OCI-LY7 (cell line): ENCODE measurements at places on chromosomes 7 and 10.

DNA sequence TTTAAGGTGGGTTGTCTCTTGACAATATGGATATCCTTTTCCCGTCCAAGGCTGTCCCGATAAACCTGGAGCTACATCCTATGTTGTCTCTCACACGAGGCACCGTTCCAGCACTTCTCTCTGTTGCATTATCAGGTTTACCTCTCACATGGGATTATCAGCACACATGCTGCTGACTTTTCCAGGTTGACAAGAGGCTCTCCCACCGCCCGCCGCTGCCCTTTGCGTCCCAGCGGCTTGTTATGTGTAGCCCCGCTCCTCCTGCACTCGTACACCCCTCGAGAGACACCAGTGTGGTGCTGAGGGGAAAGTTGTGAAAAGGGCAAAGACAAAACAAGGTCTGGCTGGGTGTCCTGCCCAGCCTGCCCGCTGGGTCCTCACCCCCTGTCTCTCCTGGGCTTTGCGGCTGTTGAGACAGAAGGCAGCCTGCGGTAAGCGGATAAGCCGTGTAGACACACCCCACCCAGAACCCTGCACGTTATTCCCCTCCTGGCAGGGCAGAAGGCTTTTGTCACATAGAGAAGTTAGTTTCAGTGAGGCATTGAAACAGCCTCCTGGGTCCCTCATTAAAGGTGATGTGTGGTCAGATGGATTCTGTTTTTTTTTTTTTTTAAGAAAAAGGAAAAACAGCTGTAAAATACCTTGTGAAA is 38.7 kb downstream of the UBE3C start:
- no peak for DNase-seq

DNA sequence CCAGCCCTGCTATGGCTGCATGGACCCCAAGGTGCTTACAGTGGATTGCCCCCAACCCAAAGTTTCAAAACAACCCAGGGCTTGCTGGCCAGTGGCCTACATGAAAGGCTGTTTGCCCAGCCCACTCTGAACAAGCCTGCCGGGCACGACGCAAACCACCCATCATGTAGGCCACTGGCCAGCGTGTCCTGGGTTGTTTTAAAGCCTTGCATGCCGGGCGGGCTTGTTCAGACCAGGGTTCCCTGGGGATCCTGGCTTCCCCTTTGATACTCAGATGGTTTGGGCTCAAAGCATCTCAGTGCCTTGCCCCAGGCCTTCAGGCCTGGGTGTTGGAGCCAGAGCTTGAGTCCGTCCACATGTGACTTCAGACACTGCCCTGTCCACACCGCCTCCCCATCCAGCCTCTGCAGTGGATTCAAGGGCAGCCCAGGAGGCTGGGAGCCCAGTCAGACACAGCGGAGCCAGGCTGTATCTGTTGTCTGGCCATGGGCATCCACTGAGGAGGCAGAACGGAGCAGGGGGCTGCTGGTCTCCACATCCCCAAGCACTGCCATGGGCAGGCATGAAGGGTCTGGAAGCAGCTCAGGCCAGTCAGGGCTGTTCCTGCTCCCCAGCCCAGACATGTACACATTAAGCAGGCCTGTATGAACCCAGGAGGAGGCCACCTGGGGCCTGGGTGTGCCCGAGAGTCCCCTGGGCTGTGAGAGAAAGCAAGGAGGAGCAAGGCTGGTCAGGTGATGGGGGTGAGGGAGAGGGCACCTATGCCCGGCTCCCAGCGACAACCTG is 4.0 kb upstream of the ADIRF start:
- no peak for DNase-seq

GRCh38 chr10:69089638-69090599 is 2.0 kb downstream of the SRGN start:
- no peak for DNase-seq

DNA sequence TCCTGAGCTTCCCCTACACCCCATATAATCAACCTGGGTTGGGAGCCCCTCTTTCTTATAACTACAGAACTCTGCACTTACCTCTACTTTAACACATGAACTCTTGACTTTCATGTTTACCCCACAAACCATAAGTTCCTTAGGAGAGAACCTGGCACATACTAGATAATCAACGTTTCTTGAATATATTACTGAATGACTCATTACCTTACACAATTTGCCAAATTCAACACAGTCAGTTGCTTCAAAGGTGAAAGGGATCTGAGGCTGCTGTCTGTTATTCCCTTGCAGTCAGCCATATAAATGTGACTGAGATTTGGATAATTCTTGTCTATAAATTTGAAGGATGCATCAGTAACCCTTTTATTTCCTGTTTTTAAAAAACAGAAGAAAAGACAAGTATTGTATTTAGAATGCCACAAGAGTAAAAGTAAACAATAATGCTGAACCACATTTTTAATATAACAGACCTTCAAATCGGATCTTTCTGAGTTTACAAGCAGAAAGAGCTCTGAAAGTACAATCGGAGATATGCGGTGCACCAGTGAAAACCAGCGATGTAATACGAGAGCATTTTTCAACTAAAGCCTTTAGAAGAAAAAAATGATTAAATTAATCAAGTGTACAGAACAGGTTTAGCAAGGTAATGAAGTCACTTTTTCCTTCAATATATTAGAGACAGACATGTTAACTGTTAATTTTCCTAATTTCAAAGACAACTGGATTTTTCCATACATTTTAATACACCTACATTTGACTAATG is 29.5 kb upstream of the LRRC17 start:
- DNase-seq = no peak

DNA sequence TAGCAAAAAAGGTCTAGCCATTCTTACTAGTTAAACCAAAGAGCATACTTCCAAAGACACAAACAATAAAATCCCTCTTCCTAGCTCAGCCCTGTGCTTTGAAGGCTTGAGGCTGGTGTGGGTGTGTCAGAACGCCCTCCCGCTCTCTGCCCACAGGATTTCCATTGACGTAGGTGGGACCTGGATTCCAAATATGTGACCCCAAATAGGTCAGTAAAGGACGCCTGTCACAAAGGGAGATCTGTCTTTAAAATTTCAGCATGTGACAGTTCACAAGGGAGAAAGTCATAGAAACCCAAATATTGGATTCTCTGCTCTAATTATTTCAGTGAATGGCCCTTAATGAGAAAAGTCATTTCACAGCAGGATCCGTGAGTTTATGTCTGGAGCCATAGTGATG is 39.9 kb upstream of the LYZL1 start:
- DNase-seq = no peak

DNA sequence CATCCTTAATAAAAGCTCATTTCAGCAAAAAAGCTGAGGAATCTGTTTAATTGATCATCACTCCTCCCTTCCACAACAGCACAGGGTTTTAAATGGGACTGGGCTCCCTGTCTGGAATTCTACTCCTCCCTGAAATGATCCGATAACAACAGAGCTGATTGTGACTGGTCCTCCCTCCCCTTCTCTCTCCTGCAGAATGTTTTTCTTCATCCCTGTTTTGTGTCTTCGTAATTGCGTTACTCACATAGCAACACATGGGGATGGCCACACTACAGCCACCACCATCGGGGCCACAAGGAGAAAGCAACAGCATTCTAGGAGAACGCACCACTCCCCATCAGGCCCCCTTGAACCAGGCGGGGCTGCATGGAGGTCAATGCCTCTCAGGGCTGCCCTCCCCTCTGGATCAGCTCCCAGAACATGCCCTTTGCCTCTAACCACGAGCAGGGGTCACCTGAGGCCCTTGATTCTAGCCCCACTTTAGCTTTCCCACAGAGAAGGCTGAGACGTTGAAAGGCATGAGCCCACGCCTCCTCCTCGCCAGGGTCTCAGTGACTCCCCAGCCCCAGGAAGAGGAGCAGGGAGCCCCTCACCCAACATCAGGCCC is 152.6 kb downstream of the PLXNA4 start:
- no peak for DNase-seq

GRCh38 chr7:24727154-24728120 is 29.8 kb downstream of the GSDME start:
- peak; percentile 28 for DNase-seq

DNA sequence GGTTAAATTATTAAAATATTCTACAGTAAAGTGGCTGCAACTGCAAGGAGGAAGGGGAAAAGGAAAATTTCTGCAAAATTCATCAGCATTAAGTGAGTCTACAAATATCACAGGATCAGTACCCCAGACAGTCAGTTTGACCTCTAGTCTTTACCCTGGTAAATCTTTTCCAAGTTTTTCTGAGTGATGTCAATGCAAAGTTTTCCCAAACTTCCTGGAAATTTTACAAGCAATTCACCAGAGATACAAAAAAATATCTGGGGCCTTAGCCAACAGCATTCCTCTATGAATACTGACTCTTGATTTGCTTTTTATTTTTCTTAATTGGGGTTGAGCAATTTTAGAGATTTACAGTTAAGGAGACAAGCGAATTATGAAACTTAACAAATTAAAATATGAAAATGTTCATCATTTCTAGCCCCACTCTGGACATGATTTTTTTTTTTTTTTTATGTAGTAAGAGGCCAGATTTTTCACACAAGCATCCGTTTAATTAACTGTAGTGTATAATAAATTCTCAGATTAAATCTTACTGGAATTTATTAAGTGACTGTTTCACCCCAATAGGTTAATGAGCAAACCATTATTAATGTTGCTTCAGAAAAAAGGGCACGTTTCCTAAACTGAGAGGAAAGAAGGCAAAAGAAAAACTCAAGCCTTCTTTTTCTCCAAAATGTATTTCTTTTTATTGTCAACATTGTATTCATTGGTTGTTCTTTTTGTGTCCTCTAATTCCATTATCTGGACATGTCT is 539.5 kb upstream of the FZD8 start:
- DNase-seq = no peak

- no peak for DNase-seq
These were observed 33.5 kb downstream of the SVOPL start for GRCh38 chr7:138667535-138668228.

DNA sequence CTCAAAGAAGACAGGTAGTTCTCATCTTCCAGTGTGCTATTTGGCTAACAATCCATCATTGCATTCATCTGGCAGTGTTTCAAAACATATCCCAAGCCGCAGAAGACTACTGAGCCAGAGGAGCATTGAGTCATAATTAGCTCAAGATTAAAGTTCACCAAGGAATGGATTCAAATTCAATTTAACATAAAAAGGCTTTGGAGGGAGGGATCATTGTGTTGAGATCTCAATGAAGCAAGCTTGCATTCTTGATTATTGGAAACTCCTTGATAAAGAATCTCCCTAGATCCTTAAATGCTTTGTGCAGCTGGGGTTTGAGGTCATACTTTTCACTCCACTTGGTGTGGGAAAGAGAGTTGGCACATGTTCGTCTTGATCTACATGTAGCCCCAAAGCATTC is 142.8 kb upstream of the SEMA3A start:
- DNase-seq = no peak

GRCh38 chr10:114565066-114565465 is 93.0 kb downstream of the ABLIM1 start:
- no peak for DNase-seq

- DNase-seq = no peak
These were observed 68.8 kb upstream of the MYO3A start for GRCh38 chr10:25865267-25865666.

DNA sequence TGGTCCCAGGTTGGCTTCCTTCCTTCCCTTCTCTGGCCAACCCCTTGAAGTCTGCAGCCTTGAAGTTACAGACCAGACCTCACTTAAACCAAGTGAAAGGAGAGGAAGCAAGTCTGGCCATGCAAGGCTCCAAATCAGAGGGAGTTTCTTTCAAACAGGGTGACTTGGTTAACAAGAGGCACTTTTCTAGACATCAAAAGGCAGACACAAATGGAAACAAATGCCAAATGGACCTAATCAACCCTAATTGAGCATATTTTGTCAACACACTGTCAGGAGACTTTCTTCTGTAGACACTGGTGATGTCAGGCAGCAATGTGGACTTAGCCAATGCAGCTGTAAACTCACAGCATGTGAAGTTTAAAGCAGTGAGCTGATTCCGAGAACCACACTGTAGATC is 282.7 kb upstream of the FZD8 start:
- DNase-seq = no peak

- no peak for DNase-seq
These were observed 51.1 kb upstream of the ADRB1 start for GRCh38 chr10:113992471-113993011.

GRCh38 chr10:64044098-64044497 is 522.9 kb downstream of the REEP3 start:
- DNase-seq = no peak
